HS-27A (cell line): ENCODE measurements at places on chromosomes 4 and X.

- DNase-seq, result no peak
Measured at GRCh38 chrX:133609166-133609565, 193.9 kb upstream of the GPC4 start.

- DNase-seq, result no peak
Measured at GRCh38 chrX:118666521-118666920, 60.9 kb upstream of the IL13RA1 start.

DNA sequence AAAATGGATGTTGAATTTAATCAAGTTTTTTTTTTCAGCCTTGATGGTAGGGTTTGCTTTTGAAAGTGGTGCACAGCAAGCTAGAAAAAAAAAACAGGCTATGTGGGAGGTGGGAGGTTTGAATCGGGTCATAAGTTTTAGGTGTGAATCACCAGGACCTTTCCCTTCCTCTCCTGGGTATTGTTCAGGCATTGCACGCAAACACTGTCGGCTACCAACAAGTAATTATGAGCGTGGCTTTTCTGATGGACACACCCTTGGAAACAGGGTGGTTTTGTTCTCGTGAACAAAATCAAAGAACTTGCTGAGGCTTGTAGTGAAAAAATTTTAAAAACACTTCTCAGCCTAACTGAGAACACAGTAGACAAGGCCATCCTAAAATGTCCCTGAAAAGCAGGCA is 18.1 kb downstream of the PIR start:
- no peak for DNase-seq

DNA sequence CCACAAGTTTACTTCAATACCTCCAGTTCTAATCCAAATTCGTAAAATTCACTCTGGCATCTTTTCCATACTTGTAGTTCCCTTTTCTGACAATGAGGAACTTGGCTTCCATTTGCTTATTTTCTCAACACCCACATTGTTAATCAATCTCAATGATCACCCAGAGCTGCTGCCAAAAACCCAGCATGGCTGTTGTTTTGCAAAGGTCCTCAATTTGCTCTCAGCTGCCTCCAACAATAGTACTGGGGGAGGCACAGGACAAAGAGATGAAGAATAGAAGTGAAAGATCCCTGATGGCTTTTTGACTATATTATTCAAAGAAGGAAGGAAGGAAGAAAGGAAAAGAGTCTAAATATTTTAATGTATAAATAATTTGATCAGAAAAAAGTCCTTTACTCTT is 847.8 kb downstream of the RAPGEF2 start:
- no peak for DNase-seq

GRCh38 chr4:124028182-124028581 is 631.6 kb downstream of the SPRY1 start:
- DNase-seq, result no peak

DNA sequence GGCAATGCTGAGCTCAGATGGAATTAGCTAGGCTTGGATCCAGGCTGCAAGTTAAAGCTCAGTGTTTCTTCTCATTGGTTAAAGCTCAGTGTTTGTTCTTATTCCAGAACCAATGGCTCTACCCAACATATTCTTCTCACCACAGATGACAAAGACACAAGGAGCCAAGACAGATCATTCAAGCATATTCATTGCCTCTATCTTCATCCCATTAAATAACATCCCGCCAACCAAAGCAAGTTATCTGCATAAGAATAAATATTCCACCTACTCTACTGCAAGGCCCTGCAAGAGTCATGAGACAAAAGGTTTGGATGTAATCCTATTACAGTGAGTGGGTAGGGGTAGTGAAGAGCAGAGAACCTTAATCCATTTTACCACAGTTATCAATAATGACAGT is 766.5 kb downstream of the C4orf33 start:
- DNase-seq, result no peak

DNA sequence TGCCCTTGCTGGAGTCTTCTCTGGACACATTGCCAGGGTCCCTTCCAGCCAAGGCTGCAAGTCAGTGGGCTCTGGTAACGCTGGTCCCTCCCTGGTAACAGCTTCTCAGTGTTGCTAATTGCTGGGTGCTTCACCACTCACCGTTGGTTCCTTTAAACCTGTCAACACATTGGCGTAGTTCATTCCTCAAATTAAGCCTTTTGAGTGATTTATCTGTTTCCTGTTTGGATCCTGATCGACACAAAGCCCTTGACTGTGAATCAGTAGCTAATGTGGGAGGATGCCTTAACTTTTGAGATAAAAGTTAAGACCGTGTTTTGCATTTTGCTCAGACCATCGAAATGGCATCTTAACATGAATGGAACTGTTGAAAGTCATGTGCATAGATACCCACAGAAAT is 125.9 kb downstream of the AMELX start:
- no peak for DNase-seq

DNA sequence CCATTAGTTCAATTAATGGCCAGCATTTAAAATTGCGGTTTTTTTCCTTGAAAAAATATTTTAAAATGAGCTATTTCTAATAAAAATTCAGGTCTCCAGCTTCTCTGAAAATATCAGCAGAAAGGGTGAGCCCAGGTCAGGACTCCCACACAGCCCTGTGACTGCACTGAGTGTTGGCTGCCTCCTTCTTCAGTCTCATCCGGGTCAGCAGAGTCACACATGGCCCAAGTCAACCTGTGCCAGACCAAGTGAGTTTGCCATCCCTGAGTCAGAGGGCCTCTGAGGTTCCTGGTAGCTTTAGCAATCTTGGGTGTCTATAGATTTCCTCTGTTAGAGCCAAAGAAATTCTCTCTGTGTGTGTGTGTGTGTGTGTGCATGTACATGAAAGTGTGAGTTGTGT is 22.1 kb upstream of the MSX1 start:
- no peak for DNase-seq

DNA sequence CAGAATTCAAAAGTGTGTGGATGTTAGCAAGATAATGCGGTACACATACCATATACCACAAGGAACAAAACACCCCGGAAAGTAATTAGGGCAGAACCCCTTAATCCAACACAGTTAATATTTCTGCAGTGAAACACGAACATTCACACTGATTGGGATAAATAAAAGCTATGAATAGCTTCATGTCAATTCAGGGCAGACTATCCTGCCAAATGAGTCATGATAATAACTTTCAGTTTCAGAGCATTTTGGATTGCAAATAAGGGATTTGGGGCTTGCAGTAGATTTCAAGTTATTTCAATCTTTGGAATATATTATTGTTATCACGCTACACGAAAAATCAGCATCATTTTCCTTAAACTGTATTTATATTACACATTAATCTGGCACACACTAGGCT is 24.3 kb downstream of the IRF2 start:
- no peak for DNase-seq

DNA sequence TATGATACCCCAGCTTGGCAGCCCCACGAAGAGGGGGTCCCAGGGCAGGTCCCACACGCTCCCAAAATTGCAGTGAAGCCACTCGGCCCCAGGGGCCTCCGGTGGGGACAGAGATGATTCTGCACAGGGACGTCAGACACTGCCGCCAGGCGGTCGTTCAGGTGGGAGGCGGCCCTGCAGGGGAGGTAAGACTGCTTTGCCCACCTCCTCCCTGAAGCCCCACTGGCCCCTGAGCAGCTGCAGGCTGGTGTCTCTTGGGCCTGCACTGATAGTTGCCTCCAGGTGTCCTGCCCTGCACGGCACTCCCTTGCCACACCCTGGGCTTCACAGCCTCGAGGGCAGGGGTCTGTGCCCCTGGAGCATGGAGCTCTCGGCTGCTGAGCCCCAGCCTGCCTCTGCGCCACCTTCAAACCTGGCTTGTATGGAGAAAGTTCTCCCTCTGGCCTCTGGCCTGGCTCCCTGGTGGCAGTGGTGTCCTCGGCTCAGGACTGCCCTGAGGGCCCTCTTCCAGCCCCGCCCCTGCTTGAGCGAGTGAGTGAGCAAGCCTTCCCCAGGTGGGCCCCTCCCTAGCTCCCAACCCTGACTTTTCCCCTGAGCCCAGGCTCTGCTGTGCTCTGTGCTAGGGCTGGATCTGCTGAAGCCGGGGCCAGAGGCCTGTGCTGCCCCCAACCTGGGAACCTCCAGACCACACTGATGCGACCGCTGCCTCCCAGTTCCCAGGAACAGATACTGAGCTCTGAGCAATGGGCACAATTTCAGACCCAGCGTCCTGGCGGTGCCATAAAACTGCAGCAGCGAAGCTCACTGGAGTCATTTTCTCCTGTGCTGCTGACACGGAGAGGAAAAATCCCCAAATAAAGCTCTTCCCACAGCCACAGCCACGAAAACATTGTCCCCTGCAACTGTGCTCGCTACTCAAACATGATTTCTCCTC is 16.1 kb downstream of the ADRA2C start:
- no peak for DNase-seq

GRCh38 chr4:7343950-7344349 is 90.8 kb downstream of the PSAPL1 start:
- DNase-seq, result no peak

GRCh38 chrX:43881410-43882293 is 598 bp downstream of the MAOB start:
- DNase-seq, result no peak

- DNase-seq, result no peak
Measured at GRCh38 chr4:110877778-110878370, 255.0 kb upstream of the PITX2 start.

GRCh38 chr4:78629991-78630541 is 78.5 kb downstream of the ANXA3 start:
- DNase-seq, result no peak

DNA sequence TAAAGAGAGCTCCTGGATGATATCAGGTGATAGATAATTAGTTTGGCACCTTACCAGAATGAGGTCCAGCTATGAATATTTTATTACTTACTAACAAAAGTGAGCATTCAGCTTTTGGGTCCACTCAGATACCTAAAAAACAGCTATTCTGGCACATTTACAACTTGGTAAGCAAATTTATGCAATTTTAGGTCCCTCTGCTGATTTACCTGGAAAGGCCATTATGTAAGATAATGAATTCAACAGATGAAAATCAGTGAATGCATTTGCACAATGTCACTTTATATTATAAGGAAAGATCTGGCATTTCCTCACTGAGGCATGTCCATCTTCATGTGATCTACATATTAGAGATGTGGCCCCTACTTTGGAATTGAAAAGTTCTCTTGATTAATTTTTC is 517.0 kb downstream of the SPRY1 start:
- DNase-seq, result no peak

- no peak for DNase-seq
Measured at GRCh38 chr4:84221704-84222103, 277.4 kb downstream of the NKX6-1 start.

GRCh38 chrX:12497832-12498591 is 293.2 kb upstream of the PRPS2 start:
- DNase-seq, result no peak

DNA sequence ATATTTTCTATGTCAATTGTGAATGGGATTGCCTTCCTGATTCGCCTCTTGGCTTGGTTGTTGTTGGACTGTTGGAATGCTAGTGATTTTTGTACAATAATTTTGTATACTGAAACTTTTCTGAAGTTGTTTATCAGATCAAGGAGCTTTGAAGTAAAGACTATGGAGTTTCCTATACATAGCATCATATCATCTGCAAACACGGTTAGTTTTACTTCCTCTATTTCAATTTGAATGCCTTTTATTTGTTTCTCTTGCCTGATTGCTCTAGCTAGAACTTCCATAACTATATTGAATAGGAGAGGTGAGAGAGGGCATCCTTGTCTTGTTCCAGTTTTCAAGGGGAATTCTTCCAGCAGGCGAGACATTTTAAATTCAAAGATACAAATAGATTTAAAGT is 226.5 kb downstream of the FBXO8 start:
- no peak for DNase-seq

GRCh38 chr4:33302321-33302720 is 2582.2 kb downstream of the PCDH7 start:
- DNase-seq, result no peak

- DNase-seq, result no peak
Measured at GRCh38 chrX:71515038-71515396, 17.9 kb upstream of the OGT start.

GRCh38 chrX:39491548-39492297 is 606.0 kb downstream of the BCOR start:
- DNase-seq, result no peak

DNA sequence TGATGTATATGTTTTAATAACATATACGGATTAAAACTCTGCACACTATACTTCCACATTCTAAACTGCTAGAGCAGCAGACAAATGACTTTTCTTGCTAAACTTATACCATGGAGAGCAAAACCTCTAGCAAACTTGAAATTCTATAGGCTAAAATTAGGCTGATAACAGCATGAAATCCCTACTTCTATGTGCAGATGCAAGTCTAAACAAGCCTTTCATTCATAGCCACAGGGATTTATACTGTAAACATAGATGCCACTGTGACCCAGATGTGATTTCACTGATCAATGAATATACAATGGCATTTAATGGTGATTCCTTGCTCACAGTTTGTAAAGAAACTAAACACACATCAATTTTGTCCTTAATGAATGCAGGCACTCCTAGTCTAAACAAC is 151.0 kb downstream of the ANTXR2 start:
- no peak for DNase-seq

DNA sequence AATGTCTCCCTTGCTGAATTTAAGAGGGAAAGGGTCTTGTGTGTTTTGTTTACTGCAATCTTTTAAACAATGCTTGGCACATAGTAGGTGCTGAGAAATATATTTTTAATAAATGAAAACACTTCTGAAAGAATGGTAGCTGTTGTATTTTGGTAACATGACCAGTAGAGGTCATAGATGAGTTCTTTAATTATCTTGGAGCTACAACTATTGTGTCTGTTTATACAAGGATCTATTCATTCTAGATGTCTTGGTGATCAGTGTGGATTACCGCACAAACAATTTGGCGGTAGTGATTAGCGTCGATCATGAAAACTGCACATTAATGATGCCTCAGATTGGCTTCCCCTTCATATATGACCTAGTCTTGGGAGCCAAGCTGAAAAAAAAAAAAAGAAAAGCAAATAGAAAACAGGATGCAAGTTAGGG is 21.4 kb upstream of the SCRG1 start:
- DNase-seq, result no peak

DNA sequence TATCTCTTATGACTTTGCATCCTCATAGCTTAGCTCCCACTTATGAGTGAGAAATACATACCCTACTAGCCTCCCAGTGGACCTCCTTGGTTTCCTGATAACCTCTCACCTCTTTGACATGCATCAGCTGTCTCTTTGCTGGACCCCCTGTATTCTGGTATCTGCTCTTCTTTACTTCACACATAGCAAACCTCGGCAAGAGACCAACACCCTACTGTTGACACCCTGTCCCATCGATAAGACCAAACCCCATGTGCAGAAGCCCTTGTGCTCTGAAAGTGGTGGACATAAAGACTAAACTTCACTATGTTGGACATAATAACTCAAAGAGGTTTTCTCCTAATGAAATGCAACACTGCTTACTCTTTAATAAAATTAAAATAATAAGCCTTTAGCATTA is 75.7 kb downstream of the RNF150 start:
- no peak for DNase-seq

- DNase-seq, result no peak
Measured at GRCh38 chrX:21383546-21383945, 9.3 kb downstream of the CNKSR2 start.

GRCh38 chrX:49077941-49078340 is 1.7 kb downstream of the WDR45 start:
- DNase-seq, result no peak

GRCh38 chr4:114100288-114101031 is 121.0 kb upstream of the ARSJ start:
- DNase-seq, result no peak

- DNase-seq, result no peak
Measured at GRCh38 chr4:121096629-121097028, 24.3 kb upstream of the NDNF start.
